ENCODE measurements at places on chromosomes 12 and 14.

GRCh38 chr14:23168246-23168645, 15.2 kb downstream of the SLC7A8 start:
- DNase-seq: no peak

DNA sequence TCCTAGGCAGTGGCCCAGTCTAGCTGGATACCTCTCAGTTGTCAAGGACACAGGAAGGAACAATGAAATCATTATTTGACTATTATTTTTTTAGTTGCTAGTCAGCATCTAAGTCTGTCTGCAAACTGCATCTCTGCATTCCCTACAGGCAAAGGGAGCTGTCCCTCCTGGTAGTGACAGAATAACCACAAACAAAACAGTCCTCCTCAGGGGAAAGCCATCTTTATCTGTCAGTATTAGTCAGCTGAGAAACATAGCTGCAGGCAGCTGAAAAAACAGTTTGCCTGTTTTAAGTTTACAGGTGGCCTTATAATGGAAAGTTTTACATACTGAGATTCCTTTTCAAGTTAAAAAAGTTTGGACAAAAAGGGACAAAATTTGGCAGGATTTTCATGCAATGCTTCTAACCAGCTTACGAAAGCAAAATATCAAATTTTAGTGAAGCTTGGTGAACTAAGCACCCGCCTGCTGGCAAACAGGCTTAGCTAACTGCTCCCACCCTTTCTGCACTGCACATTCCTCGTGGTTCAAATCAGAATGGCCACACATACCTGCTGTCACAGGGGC, 29.5 kb downstream of the SLC25A21 start:
- peak; percentile 9 for DNase-seq

DNA sequence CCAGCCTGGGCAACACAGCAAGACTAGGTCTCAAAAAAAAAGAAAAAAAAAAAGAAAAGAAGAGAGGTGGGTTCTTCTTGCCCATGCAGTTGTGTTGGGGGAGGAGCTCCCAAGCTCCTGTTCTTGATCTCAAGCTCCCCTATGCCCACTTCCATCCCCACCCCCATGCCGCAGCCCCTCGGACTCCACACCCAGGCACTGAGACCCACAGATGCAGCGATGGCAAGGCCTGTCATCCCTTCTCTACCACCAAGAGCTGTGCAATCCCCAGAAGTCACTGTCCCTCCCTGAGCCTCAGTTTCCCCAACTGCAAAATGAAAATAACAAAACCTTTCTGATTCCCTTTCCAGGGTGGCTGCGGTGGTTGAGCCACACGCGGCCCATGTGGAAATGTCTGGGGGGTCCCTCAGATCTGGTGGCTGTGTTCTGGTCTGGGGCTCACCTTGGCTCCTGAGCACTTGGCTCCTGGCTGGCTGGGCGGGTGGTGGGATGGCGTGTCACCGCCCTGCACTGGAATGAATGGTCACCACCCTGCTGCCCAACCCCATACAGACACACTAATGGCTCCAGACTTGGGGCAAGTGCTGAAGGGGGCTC, 22.6 kb upstream of the KIF26A start:
- no peak for DNase-seq

DNA sequence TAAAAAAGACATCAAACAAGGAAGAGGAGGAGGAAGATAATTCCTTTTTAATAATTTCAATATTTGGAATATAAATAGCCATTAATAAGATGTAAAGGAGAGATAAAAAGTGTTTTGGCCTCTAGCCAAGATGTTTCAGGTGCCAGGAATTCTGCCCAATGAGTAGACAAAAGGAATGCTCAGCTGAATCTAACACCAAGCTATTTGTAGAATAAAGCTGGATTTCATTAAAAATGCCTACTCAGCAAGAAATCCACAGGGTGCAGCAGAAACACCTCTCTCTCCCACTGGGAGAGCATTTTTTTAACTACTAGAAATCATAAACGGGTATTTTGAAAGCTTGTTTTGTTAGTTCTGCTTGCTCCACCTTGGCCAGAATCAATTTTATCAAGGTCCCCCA, 4.1 kb upstream of the STAB2 start:
- DNase-seq: peak; percentile 37

GRCh38 chr12:9763025-9763424, 2.3 kb upstream of the CD69 start:
- no peak for DNase-seq

DNA sequence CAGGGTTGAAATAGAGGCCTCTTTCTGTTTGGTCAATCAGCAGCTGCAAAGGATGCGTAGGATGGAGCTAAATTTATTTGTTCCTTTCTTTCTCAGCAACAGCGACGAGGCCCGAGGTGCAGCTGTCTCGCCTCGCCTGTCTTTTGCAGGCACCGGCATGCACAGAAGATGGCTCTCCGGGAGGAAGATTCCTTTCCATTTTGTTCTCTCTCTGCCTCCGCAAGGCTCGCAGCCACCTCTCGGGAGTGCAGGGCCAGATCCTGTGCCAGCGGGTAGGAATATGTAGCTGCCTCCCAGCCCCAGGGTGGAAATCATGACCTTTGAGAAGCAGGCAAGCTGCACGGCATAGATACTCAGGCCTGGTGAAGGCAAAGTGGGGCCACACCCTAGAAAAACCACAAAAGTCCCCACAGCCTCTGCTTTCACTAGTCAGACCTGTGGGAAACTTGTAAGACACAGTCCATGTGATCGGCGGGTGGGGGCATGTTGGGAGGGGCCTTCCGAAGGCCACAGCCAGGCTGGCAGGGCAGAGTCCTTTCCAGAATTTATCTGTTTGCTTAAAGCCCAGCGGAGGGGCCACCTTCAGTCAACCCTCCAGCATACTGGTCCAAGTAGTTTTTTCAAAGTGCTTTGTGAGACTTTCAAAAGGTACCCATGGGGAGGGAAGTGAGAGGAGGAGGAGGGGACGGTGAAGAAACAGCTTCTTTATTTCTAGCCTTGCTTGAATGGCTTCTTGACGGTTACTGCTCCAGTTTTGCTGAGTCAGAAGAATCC, at the start of gene MAP1LC3B2:
Gene MAP1LC3B2 (plus strand): TSS at position 220 of the 774 bp plus-strand sequence. CDS start 16,562 bp downstream, outside the sequence.
- peak; percentile 79 for DNase-seq

GRCh38 chr14:62179367-62180018, 417.3 kb downstream of the SNAPC1 start:
- peak; percentile 50 for DNase-seq

DNA sequence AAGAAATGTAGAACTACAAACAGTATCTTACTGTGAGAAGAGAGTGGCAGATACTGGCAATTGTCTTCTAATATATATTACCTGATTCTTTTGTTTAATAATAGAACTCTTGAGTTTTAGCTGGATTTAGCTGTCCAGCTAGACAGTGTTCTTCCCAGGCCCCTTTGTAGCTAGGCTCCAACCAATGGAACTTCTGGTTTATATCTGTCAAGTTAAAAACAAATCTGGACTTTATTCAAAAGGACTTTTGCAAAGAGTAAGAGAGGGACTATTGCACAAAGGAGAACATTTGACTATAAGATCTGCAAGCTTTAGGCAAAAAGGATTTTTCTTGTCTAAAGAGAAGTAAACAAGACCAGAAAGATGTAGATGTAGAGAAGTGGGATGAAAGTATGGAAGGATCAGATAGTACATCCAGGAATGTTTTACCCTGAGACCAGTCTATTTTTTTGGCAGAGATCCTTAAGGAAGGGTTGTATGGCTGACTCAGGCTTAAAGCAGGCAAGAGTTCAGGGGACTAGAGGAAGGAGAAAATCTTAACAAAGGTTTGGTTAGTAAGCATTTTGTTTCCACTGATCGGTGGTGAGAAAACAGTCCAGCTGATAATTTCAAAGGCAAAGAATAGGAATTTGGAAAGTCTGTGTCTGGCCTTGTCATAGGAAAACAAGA, 111.1 kb upstream of the PLEKHA5 start:
- peak; percentile 27 for DNase-seq

DNA sequence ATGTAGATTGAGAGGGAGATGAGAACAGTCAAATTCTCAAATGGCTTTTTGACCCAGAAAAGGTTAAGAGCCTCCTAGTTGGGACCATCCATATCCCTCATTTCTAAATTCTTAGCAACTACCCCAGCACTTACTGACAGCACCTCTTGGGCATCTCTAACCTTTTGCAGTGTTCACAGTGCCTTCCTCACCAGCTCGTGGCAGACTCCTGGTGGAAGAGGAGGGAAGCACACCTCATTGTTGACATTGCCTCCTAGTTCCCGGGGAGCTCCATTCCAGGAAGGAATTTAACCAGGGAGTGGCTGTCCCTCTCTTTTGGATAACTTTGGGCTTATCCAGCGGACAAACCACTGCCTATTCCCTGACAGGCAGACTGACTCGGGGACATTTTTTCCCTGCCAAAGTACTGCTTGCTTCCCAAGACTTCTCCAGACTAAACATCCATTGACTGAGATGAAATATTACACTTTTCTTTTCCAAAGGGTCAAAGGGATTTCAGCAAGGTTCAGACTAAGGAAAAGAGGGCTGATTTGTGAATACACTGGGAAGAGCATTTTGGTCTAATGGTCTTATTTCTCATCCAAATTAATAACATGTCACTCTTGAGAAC, 9.0 kb upstream of the OR6J1 start:
- peak; percentile 78 for DNase-seq

DNA sequence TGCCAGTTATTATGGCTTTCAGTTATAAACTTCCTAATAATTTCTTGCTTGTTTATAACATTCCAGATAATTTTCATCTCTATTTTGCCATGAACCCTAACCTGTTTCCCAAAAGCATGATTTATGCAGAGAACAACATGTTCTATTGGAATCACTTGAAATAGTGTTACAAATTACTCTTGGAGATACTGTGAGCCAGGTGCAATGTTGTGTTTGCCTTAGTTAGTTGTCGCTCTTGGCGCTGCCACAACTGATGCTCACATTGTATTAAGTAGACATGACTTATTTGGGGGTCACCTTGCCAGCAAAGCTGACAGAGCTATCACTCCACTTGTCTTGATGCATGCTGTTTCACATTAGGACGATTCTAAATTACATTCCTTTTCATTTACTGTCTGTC, 49.4 kb downstream of the TSPAN8 start:
- no peak for DNase-seq

- DNase-seq: no peak
These were observed 8.4 kb upstream of the PGF start for GRCh38 chr14:74963705-74964271.

DNA sequence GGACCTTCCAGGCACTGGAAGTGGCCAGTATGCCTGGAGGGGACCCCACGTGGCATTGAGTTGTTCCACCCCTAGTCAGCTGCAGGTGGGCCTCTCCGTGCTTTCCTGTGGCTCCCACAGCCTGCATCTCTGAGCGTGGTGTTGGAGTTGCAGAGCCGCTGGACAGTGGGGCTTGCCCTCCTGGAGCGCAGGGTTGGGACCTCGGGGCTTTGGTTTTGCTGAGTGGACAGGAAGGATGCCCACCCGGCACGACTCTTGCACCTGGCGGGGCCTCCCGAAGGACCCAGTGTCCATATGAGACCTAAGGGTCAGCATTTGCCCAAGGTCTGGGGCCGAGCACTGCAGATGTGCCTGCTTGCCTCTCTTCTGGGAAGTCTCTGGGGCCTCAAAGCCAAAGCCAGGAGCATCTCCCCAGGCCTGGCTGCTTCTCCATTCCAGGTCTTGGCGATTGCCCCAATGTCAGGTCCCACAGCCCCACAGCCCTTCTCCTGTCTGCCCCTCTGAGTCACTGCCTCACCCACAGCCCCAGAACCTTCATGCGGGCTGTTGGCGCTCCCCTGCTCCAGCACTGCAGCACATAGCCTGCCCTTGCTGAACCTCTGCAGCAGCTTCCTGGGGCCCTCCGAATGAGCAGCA, 1.5 kb downstream of the PACS2 start:
- DNase-seq: peak; percentile 9

- no peak for DNase-seq
These were observed 38.9 kb upstream of the CIT start for GRCh38 chr12:119915894-119916510.

GRCh38 chr14:40113671-40114070, 681.4 kb upstream of the FBXO33 start:
- no peak for DNase-seq

GRCh38 chr14:103221781-103222358, 98.6 kb downstream of the TNFAIP2 start:
- DNase-seq: no peak

- DNase-seq: no peak
These were observed 533.7 kb downstream of the RPS29 start for GRCh38 chr14:49052521-49052920.

GRCh38 chr12:76470028-76470939, 89.3 kb downstream of the OSBPL8 start:
- DNase-seq: peak; percentile 87

DNA sequence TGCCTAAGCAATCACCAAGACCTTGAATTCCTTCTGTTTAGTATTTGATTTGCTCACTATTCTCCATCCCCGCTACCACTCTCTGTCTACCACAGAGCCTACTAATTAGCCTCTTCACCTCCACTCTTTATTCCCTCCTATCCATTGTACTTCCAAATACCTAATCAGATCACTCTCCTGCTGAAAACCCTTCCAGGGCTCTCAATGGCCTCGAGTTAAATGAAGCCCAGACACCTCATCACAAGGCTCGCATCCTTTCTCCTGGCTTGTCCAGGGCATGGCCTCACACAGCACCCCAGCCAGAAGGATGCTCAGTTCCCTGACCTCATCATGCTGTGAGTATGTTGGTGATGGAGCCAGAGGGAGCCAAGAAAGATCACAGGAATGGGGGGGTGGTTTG, 71.4 kb upstream of the PRMT8 start:
- no peak for DNase-seq

- no peak for DNase-seq
These were observed 608.4 kb downstream of the FSCB start for GRCh38 chr14:43898687-43899086.

GRCh38 chr12:105506678-105507310, 176.3 kb downstream of the C12orf75 start:
- no peak for DNase-seq

- DNase-seq: no peak
These were observed 259.9 kb upstream of the MDGA2 start for GRCh38 chr14:47935332-47935731.

- DNase-seq: no peak
These were observed 26.2 kb upstream of the CHPT1 start for GRCh38 chr12:101671157-101671791.

- DNase-seq: no peak
These were observed 9.1 kb upstream of the SERPINA1 start for GRCh38 chr14:94397289-94398181.

- no peak for DNase-seq
These were observed 65.6 kb downstream of the SERPINA3 start for GRCh38 chr14:94677747-94678146.

DNA sequence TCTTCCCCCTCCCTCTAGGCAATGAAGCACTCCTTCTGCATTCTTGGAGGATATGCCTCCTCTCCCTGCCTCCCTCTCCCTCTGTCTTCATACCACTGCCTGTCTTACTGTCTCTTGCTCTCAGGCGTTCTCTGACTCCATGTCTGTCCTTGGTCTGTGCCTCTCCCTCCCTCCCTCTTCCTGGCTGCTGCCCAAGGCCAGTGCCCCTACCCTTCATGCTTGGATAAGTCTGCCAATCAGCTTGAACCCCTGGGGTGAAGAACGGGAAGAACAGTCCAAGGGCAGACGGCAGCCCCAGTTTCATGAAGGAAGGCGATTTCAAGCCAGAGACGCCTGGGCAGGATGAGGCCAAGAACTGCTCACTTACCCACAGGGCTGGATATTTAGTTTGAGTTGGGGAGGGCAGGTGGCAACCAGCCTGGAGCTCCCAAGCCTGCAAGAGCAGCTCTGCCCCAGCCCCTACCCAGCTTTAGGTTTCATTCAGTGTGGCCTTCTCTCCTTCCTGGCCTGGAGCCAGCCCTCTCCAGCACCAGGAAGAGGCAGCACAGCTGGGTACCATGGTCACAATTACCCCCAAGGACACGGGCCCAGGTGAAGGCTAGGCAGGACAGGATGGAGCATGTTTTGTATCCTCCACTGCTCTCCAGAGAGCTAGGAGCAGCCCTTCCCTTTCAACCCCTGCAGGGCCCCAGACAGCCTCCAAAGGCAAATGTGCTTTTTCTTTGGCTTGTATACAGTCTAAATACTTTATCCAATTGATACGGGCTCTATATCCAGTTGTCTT, 35.8 kb upstream of the LTBP2 start:
- DNase-seq: peak; percentile 44
